ENCODE measurements at places on chromosomes 2 and 18. TPM values are rescaled to one million over a fixed set of nuclear protein-coding genes. Genes with fewer than 3 reads are reported as not detected.

- no peak overlapping the region for H3K4me3 ChIP-seq
- H3K27me3 ChIP-seq = no peaks in the 10 kb centered on the region
- H3K36me3 ChIP-seq = no peaks in the 10 kb centered on the region
- DNase-seq = no peak
Measured at GRCh38 chr2:115413791-115414190, 971.4 kb downstream of the DPP10 start.

- H3K4me1 ChIP-seq = no peaks in the 10 kb centered on the region
- H3K27ac ChIP-seq = no peak overlapping the region
- H3K36me3 ChIP-seq = no peaks in the 10 kb centered on the region
- H3K4me3 ChIP-seq = no peak overlapping the region
- no peak for DNase-seq
- no peaks in the 10 kb centered on the region for H3K27me3 ChIP-seq
Measured at GRCh38 chr18:76274468-76275289, 220.4 kb downstream of the ZNF516 start.

GRCh38 chr2:40173276-40173675 lies 278.6 kb downstream of the SLC8A1 start:
- no peak overlapping the region for H3K27ac ChIP-seq
- no peak for DNase-seq
- no peak overlapping the region for H3K4me3 ChIP-seq
- no peaks in the 10 kb centered on the region for H3K4me1 ChIP-seq
- no peaks in the 10 kb centered on the region for H3K27me3 ChIP-seq
- H3K36me3 ChIP-seq = no peaks in the 10 kb centered on the region

DNA sequence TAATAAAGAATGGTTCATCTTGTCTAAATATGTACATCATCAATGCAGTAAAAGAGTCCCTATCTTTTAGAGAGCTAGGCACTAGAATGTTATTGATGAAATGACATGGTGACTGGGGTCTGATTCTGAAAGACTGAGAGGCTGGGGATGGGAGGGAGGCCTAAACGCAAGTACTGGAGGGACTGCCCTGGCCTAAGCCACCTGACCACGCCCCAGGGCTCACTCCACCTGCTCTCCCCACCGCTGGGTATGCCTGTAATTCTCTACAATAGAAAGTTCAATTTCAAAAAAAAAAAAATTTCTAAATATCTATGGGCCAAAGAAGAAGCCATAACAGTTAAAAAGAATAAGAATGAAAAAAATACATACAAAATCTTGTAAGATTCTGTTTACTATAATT lies 194.0 kb downstream of the HDAC4 start:
- no peaks in the 10 kb centered on the region for H3K4me1 ChIP-seq
- DNase-seq = no peak
- H3K36me3 ChIP-seq = no peaks in the 10 kb centered on the region
- no peaks in the 10 kb centered on the region for H3K27me3 ChIP-seq
- H3K27ac ChIP-seq = no peak overlapping the region

GRCh38 chr2:126902152-126902835 lies 3.6 kb downstream of the TEX51 start:
- peaks cover 10% of the 10 kb centered on the region for H3K27me3 ChIP-seq
- H3K4me1 ChIP-seq = no peaks in the 10 kb centered on the region
- no peak for DNase-seq
- no peak overlapping the region for H3K27ac ChIP-seq

DNA sequence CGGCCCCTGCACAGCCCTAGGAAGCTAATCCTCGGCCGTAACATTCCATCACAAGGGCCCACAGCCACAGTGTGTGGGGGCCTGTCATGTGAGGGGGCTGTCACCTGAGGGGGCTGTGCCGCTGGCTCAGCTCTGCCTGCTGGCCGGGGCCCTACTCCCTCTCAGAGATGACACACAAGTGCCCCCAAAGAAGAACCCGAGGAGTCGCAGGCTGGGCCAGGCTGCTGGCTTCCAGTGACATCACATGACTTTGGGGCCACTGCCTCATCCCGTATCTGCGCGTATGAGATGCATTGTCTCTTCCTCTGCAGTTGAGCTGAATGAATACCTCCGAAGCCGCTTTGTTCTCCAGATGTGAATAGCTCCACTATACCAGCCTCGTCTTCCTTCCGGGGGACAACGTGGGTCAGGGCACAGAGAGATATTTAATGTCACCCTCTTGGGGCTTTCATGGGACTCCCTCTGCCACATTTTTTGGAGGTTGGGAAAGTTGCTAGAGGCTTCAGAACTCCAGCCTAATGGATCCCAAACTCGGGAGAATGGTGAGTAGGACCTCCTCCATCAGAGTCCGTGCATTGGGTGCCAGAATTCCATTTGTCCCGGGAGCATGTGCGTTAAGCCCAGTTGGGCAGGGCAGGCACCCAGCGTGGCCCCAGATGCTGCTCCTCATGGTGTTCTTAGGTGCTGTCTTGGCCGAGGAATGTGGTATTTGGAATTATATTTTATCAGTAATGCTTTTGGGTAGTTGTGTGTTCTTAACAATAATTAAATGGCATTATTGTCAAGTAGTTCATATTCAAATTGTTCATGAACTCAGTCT lies at the start of gene CNDP1:
Gene CNDP1, plus strand, starts transcription at position 351 of the 820 bp plus-strand sequence. Its CDS starts 168 bp downstream, at position 519.
- H3K27ac ChIP-seq = no peak within 1 kb of the TSS
- DNase-seq = peak; percentile 24
- peaks cover 10% of the 10 kb centered on the region for H3K4me1 ChIP-seq
- no peaks in the 10 kb centered on the region for H3K36me3 ChIP-seq
- H3K4me3 ChIP-seq = no peak within 1 kb of the TSS

DNA sequence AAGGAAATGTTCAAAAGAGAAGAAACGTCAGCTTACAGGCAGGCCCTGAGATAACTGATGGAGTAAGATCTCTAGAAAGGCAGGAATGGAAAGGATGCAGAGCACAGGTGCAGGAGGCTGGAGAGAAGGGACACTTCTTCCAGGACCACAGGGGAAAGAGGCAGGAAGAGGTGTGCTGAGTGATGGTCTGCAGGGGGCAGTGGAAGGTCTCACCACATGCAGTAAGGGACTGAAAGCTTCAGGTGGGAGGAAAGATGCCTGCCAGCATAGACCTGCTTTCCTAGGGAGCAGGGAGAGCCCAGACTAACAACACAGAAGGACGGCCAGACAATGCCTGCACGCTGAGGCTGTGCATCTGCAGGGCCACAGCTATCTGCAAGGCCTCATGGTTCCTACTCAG lies 156.8 kb downstream of the L3MBTL4 start:
- no peaks in the 10 kb centered on the region for H3K36me3 ChIP-seq
- peaks cover 15% of the 10 kb centered on the region for H3K4me1 ChIP-seq
- no peak overlapping the region for H3K4me3 ChIP-seq
- H3K27me3 ChIP-seq = no peaks in the 10 kb centered on the region
- H3K27ac ChIP-seq = no peak overlapping the region
- DNase-seq = no peak

- H3K27ac ChIP-seq = no peak overlapping the region
- H3K4me3 ChIP-seq = no peak overlapping the region
Measured at GRCh38 chr2:134975281-134976009, 56.8 kb downstream of the CCNT2 start.

DNA sequence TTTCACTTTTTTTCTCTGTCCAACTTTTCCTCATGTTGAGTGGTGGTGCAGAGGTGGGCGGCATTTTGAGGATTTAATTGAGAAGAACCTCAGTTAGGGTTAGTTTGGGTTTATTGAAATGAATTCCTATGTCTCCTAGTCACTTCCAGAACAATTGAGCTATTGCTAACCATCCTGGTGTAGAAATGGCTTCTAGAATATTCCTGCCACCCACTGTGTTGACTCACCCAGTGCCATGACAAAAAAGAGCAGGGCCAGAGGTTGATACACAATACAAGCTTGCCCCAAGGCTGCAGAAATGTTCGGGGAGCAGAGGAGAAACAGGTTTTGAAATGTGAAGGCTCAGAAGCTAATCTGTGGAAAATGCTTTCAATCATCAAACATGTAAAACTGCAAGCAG lies 167.1 kb upstream of the TRIB2 start:
- H3K27me3 ChIP-seq = no peaks in the 10 kb centered on the region
- no peaks in the 10 kb centered on the region for H3K4me1 ChIP-seq
- no peak overlapping the region for H3K27ac ChIP-seq
- H3K4me3 ChIP-seq = no peak overlapping the region

The NYAP2 gene
- total RNA-seq = not detected

The UBE2E3 gene
- 11.9 TPM for total RNA-seq

Measured in stomach (tissue), 19 donors.